ENCODE measurements at places on chromosomes 7 and 10.

GRCh38 chr7:114050571-114050970 lies 131.8 kb upstream of the PPP1R3A start:
- no peak for DNase-seq

DNA sequence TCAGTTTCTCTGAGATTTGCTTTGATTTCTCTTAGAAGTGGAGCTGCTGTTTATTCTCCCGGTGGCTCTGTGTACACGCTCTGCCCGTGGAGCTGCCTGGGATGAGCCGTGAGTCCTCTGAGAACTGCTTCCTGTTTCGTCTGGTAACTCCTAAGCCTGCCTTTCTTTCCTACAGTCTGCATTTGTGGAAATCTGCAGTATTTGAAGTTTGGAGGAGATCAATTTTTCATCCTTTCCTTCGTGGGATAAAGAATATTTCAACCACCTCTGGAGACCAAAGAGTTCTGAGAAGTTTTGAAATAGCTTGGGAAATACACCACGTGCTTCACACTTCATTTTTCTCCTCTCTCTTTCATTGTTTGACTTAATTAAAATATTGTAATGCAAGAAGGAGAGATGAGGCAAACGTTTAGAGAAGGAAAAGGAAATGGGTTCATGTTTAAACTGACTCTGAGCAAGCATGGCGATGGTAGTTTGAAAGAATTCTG lies 311.9 kb downstream of the LRMDA start:
- no peak for DNase-seq

DNA sequence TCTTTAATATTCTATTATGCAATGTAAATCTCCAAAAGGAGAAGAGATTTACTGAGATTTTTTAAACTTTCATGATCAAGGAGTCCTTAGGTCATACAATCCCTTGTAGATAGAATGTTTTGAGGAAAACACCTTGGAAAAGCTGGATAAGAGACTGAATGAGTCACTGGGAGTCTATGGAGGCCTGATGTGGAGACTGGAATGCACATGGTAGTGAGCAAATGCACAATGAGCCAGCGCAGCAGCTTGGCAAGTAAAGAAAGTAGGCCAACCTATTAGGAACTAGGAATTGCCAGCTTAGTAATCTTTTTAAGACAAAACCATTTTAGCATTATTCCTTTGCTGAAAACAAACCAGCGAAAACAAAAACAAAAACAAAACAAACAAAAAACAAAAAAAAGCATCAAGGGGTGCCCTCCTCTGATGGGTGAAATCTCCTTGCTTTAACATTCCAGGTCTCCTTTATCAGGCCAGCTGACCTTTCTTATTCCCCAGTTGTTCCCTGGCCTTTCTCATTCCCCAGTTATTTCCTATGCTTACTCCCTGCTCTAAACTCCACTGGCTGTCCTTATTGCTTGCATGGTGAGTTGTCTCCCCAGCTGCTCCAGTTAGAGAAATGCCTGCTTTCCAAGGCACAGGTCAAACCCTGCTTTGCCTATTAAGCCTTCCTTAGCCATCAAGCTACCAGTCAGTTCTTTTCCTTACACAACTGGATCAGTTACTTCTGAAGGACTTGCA lies 135.8 kb downstream of the PLCE1 start:
- no peak for DNase-seq

DNA sequence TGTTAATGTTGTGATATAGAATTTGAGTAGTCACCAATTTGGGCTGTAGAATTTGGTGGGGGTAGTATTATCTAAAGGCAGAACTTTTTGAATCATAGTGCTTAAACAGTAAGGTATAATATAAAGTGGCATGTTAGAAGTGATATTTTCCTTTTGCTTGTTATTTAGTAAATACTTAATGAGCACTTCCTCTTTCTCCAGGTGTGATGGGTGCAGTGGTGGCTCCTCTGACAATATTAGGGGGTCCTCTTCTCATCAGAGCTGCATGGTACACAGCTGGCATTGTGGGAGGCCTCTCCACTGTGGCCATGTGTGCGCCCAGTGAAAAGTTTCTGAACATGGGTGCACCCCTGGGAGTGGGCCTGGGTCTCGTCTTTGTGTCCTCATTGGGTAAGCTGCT lies 10.5 kb downstream of the GHITM start:
- no peak for DNase-seq

- DNase-seq, result no peak
Measured at GRCh38 chr7:140570120-140570519, 70.5 kb downstream of the DENND2A start.

- no peak for DNase-seq
Measured at GRCh38 chr7:102992938-102993717, 80.3 kb downstream of the LRRC17 start.

GRCh38 chr10:13674645-13675588 lies 88.2 kb downstream of the PRPF18 start:
- no peak for DNase-seq

GRCh38 chr7:152103066-152103465 lies 77.6 kb downstream of the GALNT11 start:
- DNase-seq, result no peak

GRCh38 chr10:49172061-49172776 lies 16.0 kb downstream of the TMEM273 start:
- no peak for DNase-seq

GRCh38 chr10:11178606-11179515 lies 161.2 kb downstream of the CELF2 start:
- DNase-seq, result peak; percentile 61

DNA sequence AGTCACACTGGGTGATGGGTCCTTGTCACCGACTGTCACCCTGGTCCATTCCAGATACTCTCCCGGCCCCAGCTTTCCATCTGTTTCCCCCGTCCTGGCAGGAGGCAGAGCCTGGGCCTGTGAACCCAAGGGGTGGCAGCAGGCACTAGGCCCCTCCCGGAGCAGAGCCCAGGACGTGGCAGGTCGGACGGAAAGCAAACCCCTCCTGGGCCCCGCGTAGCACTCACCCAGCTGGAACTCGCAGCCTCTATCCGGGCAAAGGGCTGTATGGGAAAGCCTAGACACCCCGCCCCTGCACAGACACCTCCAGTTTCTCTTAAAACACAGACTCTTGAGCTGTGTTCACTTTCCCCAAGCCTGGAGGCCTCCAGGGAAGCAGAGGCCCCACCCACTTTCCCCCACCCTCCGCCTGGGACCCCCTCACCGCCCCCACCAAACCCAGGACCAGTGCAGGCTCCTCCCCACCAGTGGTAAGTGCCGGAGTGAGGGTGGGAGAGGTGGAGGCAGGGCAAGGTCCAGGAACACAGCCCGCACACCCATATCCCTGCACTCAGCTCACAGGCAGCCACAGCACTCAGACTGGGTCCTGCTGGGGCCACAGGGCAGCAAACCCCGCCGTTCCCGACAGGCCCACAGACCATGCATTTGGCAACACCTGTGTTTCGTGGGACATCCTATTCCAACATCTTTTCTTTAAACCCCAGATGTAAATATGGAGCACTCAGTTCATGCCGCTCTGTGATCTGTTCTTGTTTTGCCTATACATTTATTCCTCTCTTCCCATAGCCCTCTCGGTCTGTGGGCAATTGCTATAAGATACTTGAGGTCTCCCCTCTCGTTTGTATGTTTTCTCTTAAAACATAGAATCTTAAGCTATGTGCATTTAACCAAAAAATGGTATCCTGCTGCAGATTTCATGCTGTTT lies 98.2 kb upstream of the PDGFA start:
- no peak for DNase-seq

DNA sequence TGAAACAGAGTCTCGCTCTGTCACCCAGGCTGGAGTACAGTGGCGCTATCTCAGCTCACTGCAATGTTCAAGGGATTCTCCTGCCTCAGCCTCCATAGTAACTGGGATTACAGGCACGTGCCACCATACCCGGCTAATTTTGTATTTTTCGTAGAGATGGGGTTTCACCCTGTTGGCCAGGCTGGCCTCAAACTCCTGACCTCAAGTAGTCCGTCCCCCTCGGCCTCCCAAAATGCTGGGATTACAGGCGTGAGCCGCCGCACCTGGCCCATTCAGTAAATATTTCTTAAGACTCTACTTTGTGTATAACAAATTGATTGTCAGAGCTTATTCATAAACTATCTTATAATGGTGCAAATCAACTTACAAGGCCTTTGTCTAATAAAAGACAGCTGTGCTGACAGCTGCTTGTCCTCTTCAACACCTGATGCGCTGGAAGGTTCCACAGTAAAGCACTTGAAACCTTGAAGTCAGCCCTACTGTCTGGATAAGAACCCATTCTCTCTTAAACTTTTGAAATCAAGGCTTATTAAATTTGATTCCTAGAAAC lies 14.7 kb downstream of the ECHDC3 start:
- DNase-seq, result no peak

GRCh38 chr7:82629583-82629982 lies 186.0 kb upstream of the CACNA2D1 start:
- DNase-seq, result no peak

DNA sequence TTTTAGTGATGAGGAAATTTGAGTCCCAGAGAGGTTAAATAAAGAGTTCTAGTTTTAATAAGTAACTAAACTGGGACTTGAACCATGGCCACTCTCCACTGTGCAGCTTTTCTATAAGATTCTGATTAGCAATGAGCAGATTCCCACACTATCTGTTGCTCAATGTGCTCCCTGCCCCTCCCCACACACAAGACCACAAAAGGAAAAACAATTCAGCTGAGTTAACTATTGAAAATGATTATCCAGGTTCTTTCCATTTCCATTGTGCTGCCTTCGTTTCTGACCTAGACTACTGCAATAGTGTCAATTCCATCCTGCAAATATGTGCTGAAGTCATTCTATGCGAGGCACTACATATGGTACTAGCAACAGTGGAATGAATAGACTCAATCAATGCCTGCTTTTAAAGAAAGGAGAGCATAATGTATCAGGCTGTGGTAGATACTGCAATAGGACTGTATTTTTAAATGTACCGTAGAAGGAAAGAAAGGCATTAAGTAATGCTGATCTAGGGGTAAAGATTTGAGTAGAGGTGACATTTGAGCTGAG lies 97.0 kb downstream of the SEMA3C start:
- no peak for DNase-seq

GRCh38 chr10:7773845-7774801 lies 13.7 kb downstream of the KIN start:
- no peak for DNase-seq

GRCh38 chr7:29588900-29589696 lies 25.5 kb downstream of the PRR15 start:
- no peak for DNase-seq

DNA sequence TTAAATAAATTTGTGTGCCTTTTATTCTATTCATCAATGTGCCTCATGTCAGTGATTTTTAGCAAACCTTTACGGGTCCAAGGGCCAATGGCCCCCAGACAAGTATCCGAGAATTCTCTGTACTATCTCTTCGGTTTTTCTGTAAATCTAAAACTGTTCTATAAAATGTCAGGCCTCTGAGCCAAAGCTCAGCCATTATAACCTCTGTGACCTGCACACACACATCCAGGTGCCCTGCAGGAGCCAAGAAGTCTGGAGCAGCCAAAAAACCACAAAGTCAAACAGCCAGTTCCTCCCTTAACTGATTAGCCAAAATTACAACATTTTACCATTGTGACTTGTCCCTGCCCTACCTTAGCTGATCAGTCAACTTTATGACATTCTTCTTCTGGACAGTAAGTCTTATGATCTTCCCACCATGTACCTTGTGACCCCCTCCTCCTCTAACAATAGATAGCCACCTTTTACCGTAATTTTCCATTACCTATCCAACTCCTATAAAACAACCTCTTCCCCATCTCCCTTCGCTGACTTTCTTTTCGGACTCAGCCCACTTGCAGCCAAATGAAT lies 363.8 kb downstream of the SEMA3D start:
- DNase-seq, result no peak

DNA sequence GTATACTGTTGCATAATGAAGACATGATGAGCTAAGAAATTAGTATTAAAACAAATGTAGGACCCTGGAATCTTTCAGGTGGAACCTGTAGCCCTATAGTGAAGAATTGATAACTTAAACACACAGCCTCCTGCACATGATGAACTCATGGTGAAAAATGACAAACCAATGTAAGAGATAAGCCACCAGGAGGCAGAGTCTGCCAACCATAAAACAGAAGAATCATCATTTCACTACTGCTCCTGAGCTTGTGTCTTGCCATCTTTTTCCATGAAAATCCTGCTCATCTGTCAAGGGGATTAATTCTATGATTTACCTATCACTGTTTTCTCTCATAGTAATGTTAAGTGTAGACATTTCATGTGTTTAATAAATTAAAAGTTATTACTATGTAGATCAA lies 363.9 kb downstream of the MALRD1 start:
- DNase-seq, result no peak

- no peak for DNase-seq
Measured at GRCh38 chr7:6160191-6160623, 112.2 kb downstream of the CYTH3 start.

- DNase-seq, result no peak
Measured at GRCh38 chr7:142827951-142828500, 26.9 kb upstream of the EPHB6 start.

DNA sequence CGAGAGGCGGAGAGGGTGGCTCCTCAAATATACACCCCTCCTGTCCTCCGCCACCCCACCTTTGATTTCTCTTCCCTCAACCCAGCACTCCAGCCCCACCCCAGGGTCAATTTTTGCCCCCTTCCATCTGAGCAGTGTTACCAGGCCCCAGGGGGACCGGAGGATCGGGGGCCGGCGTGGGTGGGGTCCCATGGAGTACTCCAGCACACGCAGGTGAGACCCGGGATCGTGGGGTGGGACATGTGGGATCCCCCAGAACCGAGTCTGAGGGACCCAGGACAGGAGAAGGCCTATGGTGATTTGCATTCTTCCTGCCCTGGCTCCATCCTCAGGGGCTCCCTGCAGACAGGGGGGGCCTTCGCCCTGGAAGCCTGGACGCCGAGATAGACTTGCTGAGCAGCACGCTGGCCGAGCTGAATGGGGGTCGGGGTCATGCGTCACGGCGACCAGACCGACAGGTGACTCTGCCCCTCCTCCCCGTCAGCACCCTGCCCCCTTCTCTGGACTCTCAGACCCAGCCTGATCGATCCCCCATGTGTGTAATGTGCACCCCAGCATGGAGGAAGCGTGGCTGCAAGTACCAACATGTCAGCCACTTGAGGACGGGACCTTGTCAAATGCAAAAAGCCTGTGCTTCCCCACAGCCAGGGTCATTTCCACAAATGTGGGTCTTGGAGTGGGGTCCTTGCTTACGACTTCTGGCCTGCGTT lies 744 bp downstream of the TRIP6 start:
- DNase-seq, result no peak

GRCh38 chr7:128872394-128872824 lies 9.8 kb downstream of the ATP6V1F start:
- DNase-seq, result no peak

DNA sequence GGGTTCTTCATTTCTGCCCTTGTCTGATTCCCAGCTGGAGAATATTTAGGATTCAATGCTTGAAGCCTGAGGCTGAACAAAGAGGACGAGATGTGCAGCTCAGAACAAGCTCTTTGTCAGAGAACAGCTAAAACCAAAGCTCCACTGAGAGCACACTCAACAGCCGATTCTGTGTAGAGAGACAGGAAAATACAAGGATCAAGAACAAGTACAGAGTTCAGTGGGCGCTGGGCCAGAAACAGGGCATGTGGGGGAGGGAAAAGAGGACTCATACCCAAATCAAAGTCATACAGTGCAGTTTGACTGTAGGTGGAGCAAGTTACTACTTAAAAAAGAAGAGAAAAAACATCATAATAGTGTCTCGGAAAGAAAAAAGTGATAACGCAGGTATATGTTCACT lies at the start of gene AGMO:
TSS of gene AGMO (minus strand) at position 181 of the 400 bp plus-strand sequence.
- DNase-seq, result no peak

Data from activated CD8-positive, alpha-beta memory T cell treated with anti-CD3 and anti-CD28 coated beads for 1 hour (primary cell).